ENCODE measurements at places on chromosomes 1 and 21. TPM values are rescaled to one million over a fixed set of nuclear protein-coding genes. Genes with fewer than 3 reads are reported as not detected.

Gene GPR161
- 8.8 TPM for total RNA-seq

Gene MROH9
- total RNA-seq = not detected

DNA sequence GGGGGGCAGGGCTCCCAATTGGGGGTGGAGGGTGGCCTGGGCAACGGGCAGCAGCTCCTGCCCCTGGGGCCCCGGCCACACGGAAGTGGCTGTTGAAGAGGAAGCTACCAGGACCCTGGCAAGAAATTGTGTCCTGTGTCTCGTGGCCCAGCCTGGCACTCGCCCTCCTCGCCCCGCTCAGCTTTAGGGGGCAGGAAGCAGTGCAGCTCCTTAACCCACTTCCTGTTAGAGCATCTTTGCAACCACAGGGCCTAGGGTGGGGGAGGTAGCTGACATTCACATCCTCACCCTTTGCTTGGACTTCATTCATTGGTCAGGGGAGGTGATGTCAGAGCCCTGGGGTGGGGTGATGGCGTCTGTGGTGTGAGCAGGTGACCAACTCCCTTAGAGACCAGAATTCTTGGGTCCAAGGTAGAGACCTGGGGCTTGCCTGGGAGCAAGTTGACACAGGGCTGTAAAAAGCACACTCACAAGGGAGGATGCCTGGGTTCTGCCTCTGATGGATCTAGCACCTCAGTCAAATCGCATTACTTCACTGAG lies at the start of gene ARHGAP30:
ARHGAP30 (minus strand) TSS at position 161 of the 540 bp plus-strand sequence. CDS start 267 bp downstream, outside the sequence.
- DNase-seq = no peak

- no peak for DNase-seq
Measured at GRCh38 chr1:190126728-190127127, 350.9 kb downstream of the BRINP3 start.

DNA sequence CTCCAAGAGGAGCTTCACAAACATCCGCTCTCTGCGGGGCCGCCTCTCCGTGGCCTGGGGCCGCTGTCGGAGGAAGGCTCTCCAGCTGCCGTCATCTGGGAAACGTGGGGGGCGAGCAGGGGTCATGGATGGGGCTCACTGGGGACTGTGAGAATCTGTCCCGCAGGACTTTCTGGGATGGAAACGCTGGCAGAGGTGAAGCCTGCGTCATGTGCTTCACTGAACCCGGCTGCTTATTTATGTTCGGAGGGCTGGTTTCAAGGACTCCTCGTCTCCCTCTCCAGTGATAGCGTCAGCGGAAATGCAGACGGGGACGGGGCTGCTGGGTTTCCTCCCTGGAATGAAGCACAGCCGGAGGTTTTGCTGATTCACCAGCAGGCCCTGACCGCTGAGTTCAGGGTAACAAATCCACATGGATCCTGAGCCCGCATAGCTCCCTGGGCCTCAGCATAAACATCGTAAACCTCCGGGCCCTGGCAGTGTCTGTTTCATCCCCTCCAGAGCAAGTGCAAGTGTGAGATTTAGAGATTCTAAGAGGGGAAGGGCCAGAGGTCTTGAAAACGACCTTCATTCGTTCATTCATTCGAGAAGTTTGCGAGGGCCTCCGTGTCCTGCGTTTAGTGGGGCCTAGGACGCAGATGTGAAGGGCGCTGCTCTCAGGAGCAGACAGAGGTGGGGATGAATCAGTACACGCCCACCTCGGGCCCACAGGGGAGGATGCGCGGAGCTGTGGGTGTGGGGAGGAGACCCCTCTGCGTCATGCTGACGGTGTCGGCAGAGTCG lies 7.0 kb upstream of the POFUT2 start:
- DNase-seq = peak; percentile 96

DNA sequence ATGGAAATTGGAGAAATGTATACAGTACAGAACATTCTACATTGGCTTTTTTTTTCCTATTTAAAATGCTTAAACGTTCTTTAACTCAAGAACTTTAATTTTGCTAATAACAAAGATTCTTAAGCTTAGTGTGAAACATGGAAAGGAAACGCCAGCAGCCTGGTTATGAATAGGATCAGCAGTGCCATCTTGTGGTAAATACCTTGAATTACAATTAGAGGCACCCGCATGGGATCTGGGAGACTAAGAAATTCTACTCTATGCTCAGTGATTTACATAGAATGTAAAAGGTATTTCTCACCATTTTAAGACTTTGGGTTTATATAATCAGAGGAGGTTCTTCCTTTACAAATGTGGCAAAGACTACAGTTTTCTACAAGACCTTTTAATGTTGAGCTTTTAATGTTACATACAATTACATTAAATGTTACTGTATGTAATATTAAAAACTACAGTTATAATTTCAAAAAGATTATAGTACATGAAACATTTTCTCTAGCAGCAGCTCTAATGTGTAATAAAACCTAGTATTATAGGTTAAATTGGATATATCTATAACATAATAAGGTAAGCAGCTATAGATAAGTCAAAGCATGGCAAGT lies 32.1 kb upstream of the APOBEC4 start:
- DNase-seq = peak; percentile 40

- no peak for DNase-seq
Measured at GRCh38 chr1:74679811-74680210, 6.2 kb upstream of the ERICH3 start.

GRCh38 chr1:242847390-242847993 lies 323.0 kb upstream of the PLD5 start:
- DNase-seq = no peak

GRCh38 chr1:161021165-161021969 lies 415 bp upstream of the F11R start:
- peak; percentile 79 for DNase-seq

DNA sequence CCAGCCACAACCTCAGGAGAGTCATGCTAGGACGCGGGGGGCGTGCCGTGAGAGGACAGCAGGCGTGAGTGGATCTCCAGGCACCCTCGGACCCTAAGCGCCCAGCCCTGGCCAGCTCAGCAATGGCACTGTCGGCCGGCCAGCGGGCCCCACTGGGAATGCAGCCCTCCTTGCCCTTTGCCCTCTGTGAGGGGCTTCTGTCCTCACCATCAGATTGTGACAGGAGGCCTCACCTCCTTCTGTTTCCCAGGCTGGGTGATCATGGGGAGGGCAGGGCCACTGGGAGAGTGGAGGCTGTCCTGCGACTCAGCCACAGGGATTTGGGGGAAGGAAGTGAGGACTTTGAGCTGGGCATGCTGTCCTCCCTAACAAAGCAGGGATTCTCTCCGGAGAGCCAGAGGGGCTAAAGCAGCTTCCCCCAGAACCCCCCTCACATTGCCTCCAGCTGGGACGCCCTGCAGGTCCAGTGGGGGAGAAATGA lies 6.6 kb upstream of the LRRC3 start:
- DNase-seq = no peak
